Naive B cell (primary cell): ENCODE measurements at places on chromosomes 13 and 19. TPM values are rescaled to one million over a fixed set of nuclear protein-coding genes. Genes with fewer than 3 reads are reported as not detected.

KLF1 gene
- polyA plus RNA-seq, result not detected

ERICH4 gene
- not detected for polyA plus RNA-seq

SH2D3A gene
- 7.5 TPM for polyA plus RNA-seq

GRCh38 chr19:15250640-15250993 is 18.4 kb upstream of the EPHX3 start:
- peaks cover 22% of the 10 kb centered on the region for H3K36me3 ChIP-seq
- H3K4me1 ChIP-seq, result peaks cover 35% of the 10 kb centered on the region
- H3K4me3 ChIP-seq, result no peak overlapping the region
- no peak for DNase-seq
- no peaks in the 10 kb centered on the region for H3K27me3 ChIP-seq

- H3K36me3 ChIP-seq, result no peaks in the 10 kb centered on the region
- peak; percentile 85 for DNase-seq
- peak overlapping the region; percentile 86 for H3K4me3 ChIP-seq
- peak overlapping the region; percentile 97 for H3K27ac ChIP-seq
- peaks cover 51% of the 10 kb centered on the region for H3K4me1 ChIP-seq
Measured at GRCh38 chr19:1929021-1929742, 11.8 kb upstream of the CSNK1G2 start.

- H3K36me3 ChIP-seq, result no peaks in the 10 kb centered on the region
- H3K27me3 ChIP-seq, result no peaks in the 10 kb centered on the region
- H3K4me3 ChIP-seq, result no peak overlapping the region
Measured at GRCh38 chr13:107518292-107518691, 697.0 kb downstream of the LIG4 start.

DNA sequence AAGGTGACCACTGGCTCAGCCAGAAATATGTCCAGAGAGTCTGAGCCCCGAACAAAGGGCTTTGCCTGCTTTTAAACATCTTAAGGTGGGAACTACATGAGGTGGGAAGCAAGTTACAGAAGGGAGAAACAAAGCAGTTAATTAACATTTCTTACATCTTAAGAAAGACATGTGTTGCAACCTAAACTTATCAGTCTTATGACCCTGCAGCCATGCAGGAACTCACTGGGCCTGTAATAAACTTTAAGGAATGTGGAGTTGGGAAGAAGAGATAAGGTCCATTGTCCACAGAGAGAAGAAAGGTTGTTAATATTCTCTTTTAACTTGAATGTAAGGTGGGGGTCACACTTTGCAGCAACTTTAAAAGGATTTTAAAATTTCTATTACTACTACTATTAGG is 46.8 kb upstream of the CYP2A7 start:
- no peak for DNase-seq
- H3K36me3 ChIP-seq, result no peaks in the 10 kb centered on the region
- no peaks in the 10 kb centered on the region for H3K4me1 ChIP-seq
- peaks cover 45% of the 10 kb centered on the region for H3K27me3 ChIP-seq
- H3K4me3 ChIP-seq, result no peak overlapping the region
- H3K27ac ChIP-seq, result no peak overlapping the region

DNA sequence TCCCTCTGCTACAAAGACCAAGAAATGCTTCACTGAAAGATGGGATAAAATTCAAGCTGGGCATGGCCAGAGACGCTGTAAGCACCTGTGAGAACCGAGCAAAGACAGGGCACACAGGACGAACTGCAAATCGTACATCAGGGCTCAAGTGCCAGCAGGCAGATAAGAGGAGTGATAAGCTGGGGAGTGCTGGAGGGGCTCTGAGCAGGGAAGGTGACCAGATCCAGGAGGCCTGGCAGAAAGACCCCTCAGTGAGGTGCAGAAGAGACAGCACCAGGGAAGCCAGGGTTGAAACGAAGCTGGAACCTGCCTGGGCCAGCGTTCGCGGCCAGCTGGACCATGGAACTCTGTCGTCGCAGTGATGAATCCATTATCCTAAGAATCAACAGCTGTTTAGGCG is 10.2 kb downstream of the RAB20 start:
- peaks cover 6% of the 10 kb centered on the region for H3K4me1 ChIP-seq
- no peaks in the 10 kb centered on the region for H3K36me3 ChIP-seq
- no peaks in the 10 kb centered on the region for H3K27me3 ChIP-seq
- DNase-seq, result no peak
- H3K4me3 ChIP-seq, result no peak overlapping the region
- no peak overlapping the region for H3K27ac ChIP-seq

DNA sequence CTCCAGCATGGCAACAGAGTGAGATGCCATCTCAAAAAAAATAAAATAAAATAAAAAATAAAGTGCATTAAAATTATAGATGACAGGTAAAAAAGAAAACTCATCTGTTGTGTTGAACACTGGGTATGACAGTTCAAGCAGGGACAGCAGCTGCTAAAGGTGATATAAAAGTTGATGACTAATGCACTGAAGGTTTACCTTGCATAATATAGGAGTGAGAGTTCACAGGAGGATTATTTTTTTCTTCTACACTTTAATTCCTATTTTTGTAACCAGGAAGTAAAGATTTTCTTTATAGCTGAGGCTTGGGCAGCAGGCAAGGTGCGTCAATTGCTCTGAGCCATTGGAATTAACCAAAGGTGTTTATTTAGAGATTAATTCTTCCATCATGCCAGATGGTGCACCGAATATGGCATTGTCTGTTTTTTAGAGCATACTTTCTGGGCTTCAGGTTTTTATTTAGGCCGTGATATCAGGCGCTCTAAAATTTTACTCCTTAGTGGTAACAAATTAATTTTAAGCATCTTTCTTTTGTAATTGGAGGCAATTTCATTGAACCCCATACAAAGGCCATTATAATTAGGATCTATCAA is 337.0 kb upstream of the SLC10A2 start:
- H3K4me1 ChIP-seq, result no peaks in the 10 kb centered on the region
- H3K4me3 ChIP-seq, result no peak overlapping the region
- no peaks in the 10 kb centered on the region for H3K36me3 ChIP-seq
- DNase-seq, result no peak
- no peaks in the 10 kb centered on the region for H3K27me3 ChIP-seq
- no peak overlapping the region for H3K27ac ChIP-seq

- no peaks in the 10 kb centered on the region for H3K36me3 ChIP-seq
- no peak overlapping the region for H3K4me3 ChIP-seq
- DNase-seq, result no peak
- H3K4me1 ChIP-seq, result no peaks in the 10 kb centered on the region
- H3K27me3 ChIP-seq, result peaks cover 13% of the 10 kb centered on the region
Measured at GRCh38 chr13:44643256-44643655, 67.1 kb upstream of the TSC22D1 start.

DNA sequence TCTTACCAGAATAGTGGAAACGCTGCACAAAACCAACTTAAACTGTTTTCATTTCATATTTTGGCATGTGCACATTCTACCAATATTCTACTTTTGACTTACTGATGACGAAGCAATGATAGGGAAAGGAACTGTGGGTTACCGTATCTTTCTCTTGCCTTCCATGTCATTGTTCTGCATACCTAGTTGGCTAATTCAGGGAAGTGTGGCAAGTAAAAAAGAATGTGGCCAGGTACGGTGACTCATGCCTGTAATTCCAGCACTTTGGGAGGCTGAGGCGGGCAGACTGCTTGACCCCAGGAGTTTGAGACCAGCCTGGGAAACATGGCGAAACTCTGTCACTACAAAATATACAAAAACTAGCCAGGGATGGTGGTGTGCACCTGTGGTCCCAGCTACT is 108.2 kb downstream of the SIPA1L3 start:
- H3K27me3 ChIP-seq, result no peaks in the 10 kb centered on the region
- peaks cover 83% of the 10 kb centered on the region for H3K4me1 ChIP-seq

DNA sequence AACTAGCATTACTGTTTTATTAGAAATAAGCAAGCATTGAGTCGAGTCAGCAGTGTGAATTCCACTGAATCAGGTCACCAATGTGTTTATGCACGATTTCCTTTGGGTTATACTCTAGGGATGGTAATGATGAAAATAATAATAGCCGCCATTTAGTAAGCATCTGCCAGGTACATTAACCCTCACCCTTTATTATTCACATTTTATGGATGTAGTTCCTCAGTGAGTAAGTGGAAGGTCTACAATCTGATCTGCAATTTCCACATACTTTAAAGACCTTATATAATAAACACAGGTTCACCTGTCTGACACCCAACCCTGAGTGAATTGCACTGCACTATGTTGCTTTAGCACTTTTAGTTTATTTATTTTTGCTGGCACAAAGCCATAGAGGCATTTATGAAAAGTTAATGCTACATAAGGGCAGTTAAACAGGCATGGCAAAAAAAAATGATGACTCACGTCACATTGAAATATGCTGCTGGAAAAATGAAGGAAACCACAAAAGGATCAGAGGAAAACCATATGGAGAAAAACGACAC is 122.4 kb downstream of the TRPC4 start:
- no peak for DNase-seq
- no peak overlapping the region for H3K4me3 ChIP-seq
- H3K27me3 ChIP-seq, result no peaks in the 10 kb centered on the region
- H3K36me3 ChIP-seq, result no peaks in the 10 kb centered on the region
- no peaks in the 10 kb centered on the region for H3K4me1 ChIP-seq
- H3K27ac ChIP-seq, result no peak overlapping the region

DNA sequence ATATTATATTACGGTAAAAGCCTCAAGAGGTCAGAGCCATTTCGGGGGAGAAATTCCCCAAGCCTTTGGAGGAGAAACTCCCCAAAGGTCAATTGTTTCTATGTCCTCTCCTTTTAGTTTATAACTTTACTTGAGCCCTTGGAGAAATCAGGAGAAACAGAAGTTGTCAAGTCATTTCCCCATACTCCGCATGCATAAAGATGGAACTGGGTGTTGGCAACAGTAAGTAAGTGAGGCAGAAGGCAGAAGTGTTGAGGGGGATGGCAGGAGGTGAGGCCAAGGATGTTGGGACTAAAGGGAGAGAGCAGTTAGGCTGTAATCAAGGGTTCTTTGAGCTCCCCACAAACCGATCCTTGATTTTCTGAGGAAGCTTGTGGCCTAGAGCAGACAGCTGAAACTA is 307.9 kb downstream of the ENOX1 start:
- H3K27me3 ChIP-seq, result no peaks in the 10 kb centered on the region
- H3K27ac ChIP-seq, result no peak overlapping the region
- no peak overlapping the region for H3K4me3 ChIP-seq
- DNase-seq, result no peak
- H3K4me1 ChIP-seq, result no peaks in the 10 kb centered on the region
